ENCODE measurements at places on chromosomes 2 and 18.
A peak's percentile ranks its signal among the peaks of the same experiment; 100 is the strongest.

GRCh38 chr2:222859786-222860612 lies 837 bp upstream of the ACSL3 start:
- no peak for DNase-seq

- no peak for DNase-seq
These were observed 16.3 kb upstream of the GPR39 start for GRCh38 chr2:132400169-132400900.

- no peak for DNase-seq
These were observed 144.4 kb upstream of the RNF152 start for GRCh38 chr18:62037012-62037742.

- DNase-seq = no peak
These were observed 100.3 kb downstream of the FEZ2 start for GRCh38 chr2:36497570-36498163.

DNA sequence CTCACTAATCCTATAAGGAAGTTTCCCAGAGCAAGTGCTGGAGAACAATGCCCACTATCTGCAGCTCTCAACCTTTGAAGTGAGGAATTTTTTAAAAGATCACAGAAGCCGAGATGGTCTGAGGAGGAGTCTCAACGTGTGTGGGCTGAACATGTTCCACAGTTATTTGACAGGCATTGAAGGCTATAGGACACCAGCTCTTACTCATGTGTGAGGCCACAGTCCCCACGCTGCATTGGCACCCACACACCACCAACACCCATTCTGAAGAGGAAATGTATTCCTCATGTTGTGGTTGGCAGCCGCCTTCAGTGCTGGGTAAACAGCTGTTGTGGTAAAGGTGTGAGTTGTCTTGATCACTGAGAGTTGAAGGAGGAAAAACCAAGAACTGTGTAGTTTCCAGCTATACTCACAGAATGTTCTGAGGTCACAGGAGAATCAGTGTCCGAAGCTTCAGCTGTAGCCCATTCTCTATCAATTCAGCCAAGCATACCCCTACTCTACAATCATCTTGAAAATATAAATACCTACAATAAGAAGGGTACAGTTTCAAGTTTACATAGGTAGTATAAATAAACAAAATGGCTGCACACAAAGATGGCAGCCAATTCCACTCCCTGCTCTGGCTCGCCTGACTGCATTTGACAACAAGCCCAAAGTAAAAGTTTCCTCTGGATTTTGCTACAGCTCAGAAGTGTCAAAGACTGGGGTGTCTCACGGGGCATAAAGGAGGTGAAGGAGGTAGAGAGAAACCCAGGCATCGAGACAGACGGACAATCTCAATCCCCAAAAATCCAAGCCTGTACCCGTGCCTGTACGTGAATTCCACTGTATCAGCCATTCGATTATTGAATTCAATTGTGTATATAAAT lies 12.1 kb downstream of the CD226 start:
- peak; percentile 75 for DNase-seq

GRCh38 chr2:127164761-127165538 lies 55.1 kb downstream of the CYP27C1 start:
- DNase-seq = no peak
